ENCODE measurements at places on chromosomes 4 and X.

DNA sequence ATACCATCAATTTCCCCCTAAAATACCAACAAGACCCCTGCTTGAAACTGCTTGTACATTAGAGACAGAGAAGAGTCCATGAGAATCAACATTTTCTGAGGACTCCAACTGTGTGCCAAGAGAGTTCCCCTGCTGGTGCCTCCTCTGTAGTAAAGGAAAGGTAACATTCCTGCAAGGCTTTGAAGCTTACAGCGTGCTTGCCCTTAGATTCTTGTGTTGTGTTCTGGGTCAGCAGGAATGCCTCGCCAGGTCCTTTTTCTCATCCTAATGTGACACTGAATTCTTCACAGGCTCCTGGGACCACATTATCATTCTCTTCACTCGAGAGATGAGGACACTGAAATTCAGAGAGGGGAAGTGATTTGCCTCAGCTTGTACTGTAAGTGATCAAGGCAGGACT lies 9.7 kb upstream of the EOLA2 start:
- DNase-seq = no peak

- DNase-seq = no peak
Measured at GRCh38 chr4:114864060-114864459, 249.4 kb downstream of the NDST4 start.

GRCh38 chr4:90745176-90745575 lies 618.0 kb downstream of the CCSER1 start:
- DNase-seq = no peak

GRCh38 chr4:3130826-3131225 lies 56.3 kb downstream of the HTT start:
- DNase-seq = no peak

DNA sequence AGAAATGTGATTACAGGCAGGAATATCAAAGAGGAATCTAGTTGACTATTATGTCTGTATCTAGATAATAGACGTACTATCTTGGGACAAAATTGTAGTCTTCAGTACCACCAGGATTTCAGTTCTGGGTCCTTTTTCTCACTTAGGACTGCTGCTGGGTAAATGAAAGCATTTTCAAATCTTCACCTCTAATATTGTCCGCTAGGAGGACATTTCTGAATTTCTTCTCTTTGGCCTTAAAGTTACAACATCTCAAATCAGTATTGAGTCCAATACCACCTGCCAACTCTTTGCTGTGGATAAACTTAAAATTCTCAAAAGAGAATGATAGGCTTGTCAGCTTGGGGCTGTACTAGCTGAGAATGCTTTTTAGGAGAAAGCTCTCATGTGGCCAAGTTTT lies 6.0 kb downstream of the FGF16 start:
- DNase-seq = no peak

DNA sequence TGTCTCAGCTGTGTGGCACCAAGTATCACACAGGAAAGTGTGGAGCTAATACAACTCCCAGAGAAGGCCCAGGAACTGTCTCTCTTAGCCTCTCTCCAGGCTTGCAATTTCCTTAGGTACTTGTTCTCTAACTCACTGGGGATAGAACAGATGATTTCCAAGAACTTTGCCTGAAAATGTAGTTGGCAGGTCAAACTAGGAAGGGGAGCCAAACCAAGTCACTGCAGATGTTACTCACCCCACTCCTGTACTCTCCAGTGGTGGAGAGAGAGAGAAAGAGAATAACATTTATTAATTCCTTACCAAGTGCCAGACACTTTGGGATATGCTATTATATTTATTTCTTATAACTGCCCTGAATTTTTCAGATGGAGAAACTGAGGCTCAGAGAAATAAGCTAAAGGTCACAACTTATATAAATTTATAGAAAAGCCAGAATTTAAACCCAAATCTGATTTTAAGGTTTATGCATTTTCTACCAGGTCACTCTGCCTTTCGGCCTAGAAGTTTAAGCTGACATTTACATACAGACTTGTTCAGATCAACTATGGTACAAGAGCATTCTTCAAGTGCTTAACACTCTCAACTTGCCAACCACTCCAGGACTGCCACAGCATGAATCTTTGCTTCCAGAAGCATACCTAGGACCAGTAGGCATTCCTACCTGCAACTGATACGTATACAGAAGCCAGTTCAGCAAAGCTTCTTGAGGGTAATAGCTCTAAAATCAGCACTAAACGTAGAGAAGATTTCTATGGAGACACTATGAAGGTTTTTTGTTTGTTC lies 248.6 kb upstream of the ETNPPL start:
- no peak for DNase-seq

GRCh38 chr4:161936625-161937550 lies 226.9 kb downstream of the FSTL5 start:
- DNase-seq = no peak

- DNase-seq = no peak
Measured at GRCh38 chr4:8040607-8041006, 100.9 kb upstream of the AFAP1 start.

DNA sequence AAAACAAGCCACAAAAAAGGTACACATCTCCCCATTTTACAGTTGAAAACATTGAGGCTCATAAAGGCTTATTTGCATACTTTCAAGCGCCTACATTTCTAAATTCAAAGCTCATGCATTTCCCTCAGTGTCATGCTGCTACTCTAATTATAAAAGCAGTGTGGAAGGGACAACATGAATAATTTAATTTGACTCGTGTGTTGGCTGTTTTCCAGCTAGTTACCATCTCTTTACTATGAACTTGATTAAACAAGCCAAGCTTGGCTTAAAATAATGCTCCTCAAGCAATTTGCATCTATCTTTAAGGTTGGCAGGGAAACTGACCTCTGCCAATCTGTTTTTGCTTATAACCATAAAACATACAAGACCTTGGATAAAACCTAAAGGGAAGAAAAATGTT lies 252.5 kb upstream of the NEIL3 start:
- DNase-seq = no peak

GRCh38 chr4:83906561-83906960 lies 370.7 kb downstream of the GPAT3 start:
- DNase-seq = no peak
